ENCODE measurements at places on chromosomes 11 and 22. TPM values are rescaled to one million over a fixed set of nuclear protein-coding genes. Genes with fewer than 3 reads are reported as not detected.

GRCh38 chr11:77309401-77310085, 8.1 kb upstream of the GDPD4 start:
- no peak for DNase-seq

- no peak for DNase-seq
Observed at GRCh38 chr22:28674121-28674563, 5.5 kb downstream of the TTC28 start.

- no peak for DNase-seq
Observed at GRCh38 chr11:103806130-103806895, 230.1 kb upstream of the DDI1 start.

- DNase-seq: no peak
Observed at GRCh38 chr22:49418943-49419342, 408.7 kb downstream of the BRD1 start.

DNA sequence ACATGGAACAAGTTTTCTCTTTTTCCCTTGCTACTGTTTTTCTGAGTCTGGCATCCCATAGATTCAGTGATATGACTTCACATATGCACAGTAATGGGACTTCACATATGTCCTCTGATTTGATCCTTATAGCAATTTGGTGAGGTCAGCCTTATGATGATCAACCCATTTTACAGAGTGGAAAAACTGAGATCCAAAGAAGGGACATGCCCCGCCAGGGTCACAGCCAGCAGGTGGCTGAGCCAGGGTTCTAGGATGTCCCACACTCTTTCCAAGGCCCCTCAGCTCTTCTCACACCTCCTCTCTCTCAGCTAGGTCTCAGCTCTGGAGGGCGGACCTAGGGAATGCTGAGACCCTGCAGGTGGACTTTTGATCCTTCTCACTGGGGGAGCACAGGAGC, 44.3 kb upstream of the CD82 start:
- DNase-seq: no peak

SLC22A9 gene
- not detected for total RNA-seq

PAMR1 gene
- 15.6 TPM for total RNA-seq

OR51A2 gene
- total RNA-seq: not detected
